B cell (primary cell): ENCODE measurements at places on chromosomes 3 and 15.

GRCh38 chr3:51718547-51719409 is 11.9 kb downstream of the GRM2 start:
- H3K27me3 ChIP-seq = no peaks in the 10 kb centered on the region
- peaks cover 9% of the 10 kb centered on the region for H3K4me1 ChIP-seq
- H3K36me3 ChIP-seq = no peaks in the 10 kb centered on the region
- DNase-seq = no peak
- no peak overlapping the region for H3K27ac ChIP-seq

- DNase-seq = no peak
- no peaks in the 10 kb centered on the region for H3K36me3 ChIP-seq
- H3K4me3 ChIP-seq = no peak overlapping the region
- no peaks in the 10 kb centered on the region for H3K27me3 ChIP-seq
- no peaks in the 10 kb centered on the region for H3K4me1 ChIP-seq
Measured at GRCh38 chr3:173774294-173774693, 376.8 kb downstream of the NLGN1 start.

DNA sequence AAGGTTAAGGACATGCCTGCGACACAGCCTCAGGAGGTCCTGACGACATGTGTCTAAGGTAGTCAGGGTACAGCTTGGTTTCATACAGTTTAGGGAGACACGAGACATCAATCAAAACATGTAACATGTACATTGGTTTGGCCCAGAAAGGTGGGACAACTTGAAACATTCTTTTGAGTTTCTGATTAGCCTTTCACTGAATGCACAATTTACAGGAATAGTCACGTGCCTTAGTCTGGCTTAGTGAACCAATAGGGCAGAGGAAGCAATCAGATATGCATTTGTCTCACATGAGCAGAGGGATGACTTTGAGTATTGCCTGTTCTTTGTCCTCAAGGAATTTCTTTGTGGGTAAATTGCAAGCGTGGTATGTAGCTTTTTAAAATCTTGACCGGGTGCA is 24.5 kb upstream of the HDAC11 start:
- H3K4me3 ChIP-seq = no peak overlapping the region
- H3K27me3 ChIP-seq = no peaks in the 10 kb centered on the region
- no peak for DNase-seq
- peaks cover 16% of the 10 kb centered on the region for H3K4me1 ChIP-seq

DNA sequence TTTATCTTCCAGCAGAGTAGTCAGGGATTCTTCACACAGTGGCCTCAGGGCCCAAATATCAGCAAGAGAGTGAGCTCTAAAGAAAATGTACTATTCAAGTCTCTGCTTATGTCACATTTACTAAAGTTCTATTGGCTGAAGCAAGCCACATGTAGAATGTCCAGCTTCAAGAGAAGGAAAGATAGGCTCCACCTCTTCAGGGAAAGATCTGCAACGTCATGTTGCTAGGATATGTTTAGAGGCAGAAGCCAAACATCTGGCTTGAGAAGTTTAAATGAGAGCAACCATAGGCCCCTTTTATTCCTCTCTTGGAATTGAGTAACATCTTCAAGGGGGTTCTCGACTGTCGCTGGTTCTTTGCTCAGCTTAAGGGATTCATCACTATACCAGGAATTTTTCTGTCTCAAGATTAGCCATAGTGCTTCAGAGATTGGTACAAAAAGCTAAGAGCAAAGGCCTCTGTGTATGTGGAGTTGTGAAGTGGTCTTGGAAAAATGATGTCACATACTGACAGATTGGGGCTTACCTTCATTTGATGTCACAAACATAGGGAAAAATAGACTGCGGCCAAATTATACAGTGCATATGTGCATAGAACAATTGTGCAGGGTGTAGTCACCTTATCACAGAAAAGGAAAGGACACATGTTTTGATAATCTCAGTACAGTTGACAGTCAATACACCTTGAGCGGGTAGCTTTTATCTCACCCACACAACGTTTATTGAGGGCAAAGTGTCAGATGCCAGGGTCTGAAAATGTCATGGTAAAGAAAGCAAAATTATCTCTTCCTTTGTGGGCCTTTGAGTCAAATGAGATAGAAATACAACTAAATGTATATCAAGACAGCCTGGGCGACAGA is 11.3 kb upstream of the THRB start:
- no peak overlapping the region for H3K4me3 ChIP-seq
- peaks cover 53% of the 10 kb centered on the region for H3K4me1 ChIP-seq
- no peak overlapping the region for H3K27ac ChIP-seq
- no peaks in the 10 kb centered on the region for H3K27me3 ChIP-seq

- peak; percentile 10 for DNase-seq
- H3K4me1 ChIP-seq = no peaks in the 10 kb centered on the region
- no peak overlapping the region for H3K27ac ChIP-seq
Measured at GRCh38 chr3:192812743-192813383, 85.5 kb upstream of the FGF12 start.

DNA sequence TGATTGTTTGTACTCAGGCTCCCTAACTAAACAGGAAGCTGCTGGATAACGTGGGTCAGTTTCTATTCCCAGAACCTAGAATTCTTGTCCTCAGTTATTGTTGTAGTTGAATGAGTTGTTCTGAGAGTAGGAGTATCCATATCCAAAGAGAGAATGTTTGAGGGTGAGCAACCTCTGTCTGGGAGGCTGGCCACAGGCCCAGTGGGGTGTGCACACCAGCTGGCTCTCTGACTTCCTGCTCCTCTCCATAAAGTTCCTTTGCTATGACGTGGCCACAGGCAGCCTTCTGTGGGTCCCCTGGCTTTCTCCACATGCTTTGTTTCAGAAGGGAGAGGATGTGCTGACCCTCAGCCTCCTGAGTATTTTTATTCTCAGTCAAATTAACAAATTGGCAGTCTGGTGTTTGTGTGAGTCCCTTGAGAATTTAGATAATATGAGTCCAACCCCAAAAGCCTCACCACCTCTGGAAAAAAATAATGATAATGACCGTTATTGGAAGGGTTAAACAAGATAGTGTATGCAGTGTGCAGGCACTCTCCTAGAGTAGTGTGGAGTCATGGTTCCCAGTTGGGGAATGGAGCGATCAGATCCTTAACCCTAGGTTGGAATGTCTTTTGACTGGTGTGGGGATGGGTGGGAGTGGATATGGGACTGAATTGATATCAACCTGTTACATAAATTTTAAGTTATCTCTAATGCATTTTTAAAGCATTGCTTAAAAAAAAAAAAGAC is 47.6 kb upstream of the MED12L start:
- DNase-seq = no peak
- peaks cover 2% of the 10 kb centered on the region for H3K27me3 ChIP-seq
- H3K27ac ChIP-seq = no peak overlapping the region
- H3K36me3 ChIP-seq = no peaks in the 10 kb centered on the region
- H3K4me3 ChIP-seq = no peak overlapping the region

- no peak overlapping the region for H3K4me3 ChIP-seq
- no peak overlapping the region for H3K27ac ChIP-seq
- H3K36me3 ChIP-seq = no peaks in the 10 kb centered on the region
Measured at GRCh38 chr3:25485673-25486072, 57.6 kb downstream of the RARB start.
